Fibroblast of lung (primary cell): ENCODE measurements at places on chromosomes 2 and 18.
A peak's percentile ranks its signal among the peaks of the same experiment; 100 is the strongest.

DNA sequence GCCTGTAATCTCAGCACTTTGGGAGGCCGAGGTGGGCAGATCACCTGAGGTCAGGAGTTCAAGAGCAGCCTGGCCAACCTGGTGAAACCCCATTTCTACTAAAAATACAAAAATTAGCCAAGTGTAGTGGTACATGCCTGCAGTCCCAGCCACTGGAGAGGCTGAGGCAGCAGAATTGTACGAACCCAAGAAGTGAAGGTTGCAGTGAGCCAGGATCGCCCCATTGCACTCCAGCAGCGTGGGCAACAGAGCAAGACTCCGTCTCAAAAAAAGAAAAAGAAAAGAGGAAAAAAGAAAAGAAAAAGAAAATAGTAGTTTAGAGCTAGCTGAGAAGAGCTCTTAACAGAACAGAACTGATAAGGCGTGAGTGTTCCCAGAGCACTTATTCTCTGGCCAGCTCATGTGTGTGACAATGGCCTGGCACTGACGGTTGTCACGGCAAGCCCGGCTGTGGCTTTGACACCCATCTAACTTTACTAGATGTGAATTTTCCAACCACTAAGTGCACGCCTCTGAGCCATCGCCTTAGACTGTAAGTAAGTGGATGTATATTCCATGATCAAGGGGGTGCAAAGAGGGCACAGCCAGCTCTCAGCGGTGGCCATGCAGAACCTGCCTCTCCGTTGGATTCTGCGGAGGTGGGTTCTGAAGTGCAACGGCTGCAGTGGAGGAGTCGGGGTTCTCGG is 80.0 kb downstream of the ZNF516 start:
- DNase-seq, result no peak

DNA sequence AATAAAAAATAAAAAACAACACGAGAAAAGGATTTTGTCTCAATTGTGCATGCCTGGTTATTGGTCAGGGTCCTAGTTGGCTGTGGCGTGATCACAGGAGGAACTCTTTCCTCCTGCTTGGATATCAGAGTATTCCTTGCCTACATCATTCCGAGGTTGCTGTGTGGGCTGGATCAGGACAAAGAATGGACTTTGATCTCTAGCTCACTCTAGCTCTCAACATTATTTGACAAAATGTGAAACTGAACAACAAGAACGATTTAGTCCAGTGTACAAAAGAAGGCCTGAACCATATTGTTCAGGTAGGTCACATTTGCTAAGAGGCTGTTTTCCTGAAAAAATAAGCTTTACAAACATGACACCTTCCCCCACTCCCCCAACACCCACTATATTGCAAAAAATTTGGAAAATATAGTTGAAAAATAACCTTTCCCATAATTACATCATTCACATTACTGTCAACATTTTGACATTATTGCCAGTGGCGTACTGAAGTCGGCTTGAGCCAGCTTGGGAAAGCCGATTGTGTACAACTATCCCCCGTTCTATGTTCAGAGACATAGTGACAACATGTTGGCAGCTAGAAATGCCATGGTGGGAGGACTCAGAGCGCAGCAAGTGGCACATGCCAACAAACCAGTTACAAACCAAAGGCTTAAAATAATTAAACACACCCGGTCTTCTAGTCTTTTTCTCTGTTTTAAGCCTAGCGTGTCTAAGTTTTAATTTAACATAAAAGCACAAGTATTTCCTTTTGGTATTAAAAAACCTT is 179.0 kb downstream of the LPIN1 start:
- DNase-seq, result no peak

- DNase-seq, result no peak
Observed at GRCh38 chr2:126507425-126507911, 148.5 kb upstream of the GYPC start.

DNA sequence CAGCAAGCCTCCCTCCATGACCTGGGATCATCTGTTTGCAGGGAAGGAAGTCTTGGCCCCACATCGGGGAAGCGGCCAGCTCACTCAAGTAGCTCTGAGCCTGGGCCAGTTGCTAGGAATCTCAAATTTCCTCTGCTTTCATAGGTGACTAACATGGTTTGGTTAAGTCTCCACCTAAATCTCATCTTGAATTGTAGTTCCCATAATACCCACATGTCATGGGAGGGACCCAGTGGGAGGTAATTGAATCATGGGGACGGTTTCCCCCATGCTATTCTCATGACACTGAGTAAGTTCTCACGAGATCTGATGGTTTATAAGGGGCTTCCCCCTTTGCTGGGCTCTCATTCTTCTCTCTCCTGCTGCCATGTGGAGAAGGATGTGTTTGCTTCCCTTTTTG is 75.2 kb downstream of the LBH start:
- peak; percentile 44 for DNase-seq

- no peak for DNase-seq
Observed at GRCh38 chr2:225008935-225009334, 33.3 kb downstream of the DOCK10 start.

DNA sequence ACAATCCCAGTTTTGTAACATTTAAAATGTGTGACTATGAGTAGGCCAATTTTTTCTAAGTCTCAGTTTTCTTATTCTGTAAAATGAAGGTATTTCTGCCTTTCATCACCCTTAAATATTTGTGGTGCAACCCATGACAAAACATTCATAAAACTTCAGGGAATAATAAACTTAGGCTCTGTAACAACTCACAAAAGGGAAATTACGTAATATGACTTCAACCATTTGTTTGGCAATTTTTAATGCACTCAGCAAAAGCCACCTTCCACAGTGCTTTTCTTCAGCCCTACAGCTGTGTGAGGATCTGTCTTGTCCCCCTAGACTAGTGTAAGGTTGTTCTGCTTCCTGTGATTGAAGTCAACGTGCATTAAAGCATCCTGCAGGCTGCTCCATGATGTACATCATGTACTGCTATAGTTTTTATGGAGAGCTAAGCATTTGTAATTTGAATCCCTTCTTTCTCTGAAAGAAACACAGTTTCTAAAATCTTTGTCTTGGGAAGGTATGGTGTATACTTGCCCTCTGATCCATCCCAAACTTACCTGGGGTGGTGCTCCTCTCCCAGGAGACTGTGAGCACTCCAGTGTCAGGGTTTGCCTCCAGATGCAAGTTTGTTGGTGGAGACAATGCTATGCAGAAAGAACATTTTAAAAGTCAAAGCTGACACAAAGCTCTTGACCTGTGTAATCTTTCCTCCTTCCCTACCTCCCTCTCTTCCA is 39.1 kb downstream of the FN1 start:
- peak; percentile 90 for DNase-seq

DNA sequence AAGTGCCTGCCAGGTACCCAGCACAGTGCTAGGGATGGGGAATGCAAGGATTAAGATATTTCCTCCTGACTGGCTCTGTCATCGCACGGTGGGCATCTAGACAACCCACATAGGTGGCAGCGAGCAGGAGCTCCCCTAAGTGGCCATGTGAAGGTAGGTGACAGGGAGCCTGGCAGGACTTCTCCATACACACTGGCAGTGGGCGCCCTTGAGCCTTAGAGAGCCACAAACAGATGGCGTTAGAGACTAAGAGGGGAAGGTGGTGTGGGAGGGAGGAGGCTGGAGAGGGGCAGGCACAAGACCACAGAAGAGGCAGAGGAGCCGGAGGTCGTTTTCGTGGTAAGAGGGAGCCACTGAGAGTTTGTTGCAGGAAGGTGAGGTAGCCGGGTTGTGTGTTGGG is 15.2 kb downstream of the PRELID3A start:
- DNase-seq, result no peak

- DNase-seq, result no peak
Observed at GRCh38 chr18:10588975-10589374, 63.1 kb downstream of the NAPG start.
